Left ventricle myocardium inferior (tissue), 1 donor: ENCODE measurements at places on chromosomes 13 and 19.

- DNase-seq, result no peak
Measured at GRCh38 chr13:49407068-49407467, 36.8 kb downstream of the CAB39L start.

DNA sequence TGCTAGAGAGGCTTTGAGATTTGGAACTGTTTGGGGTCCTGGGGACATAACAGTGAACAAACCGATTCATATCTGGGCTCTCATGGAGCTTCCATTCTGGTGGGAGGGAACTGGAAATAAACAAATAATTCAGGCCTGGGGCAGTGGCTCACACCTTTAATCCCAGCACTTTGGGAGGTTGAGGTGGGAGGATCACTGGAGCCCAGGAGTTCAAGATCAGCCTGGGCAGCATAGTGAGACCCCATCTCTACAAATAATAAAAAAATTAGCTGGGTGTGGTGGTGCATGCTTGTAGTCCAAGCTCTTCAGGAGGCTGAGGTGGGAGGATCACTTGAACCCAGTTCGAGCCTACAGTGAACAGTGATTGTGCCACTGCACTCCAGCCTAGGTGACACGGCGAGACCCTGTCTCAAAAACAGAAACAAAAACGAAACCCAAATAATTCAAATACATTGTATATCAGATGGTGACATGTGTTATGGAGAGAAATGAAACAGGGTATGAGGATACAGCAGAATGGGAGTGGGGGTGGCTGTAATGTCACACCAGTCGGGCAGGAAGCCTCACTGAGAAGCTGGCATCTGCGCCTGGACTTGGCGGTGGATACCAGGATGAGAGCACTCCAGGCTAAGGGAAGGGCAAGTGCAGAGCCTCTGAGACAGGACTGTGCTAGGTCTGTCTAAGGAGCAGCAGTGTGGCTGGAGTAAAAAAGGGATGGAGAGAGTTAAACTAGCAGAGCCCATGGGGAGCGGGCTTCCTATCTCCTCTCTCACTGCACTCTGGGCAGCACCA is 131.1 kb upstream of the ZNF536 start:
- DNase-seq, result no peak

DNA sequence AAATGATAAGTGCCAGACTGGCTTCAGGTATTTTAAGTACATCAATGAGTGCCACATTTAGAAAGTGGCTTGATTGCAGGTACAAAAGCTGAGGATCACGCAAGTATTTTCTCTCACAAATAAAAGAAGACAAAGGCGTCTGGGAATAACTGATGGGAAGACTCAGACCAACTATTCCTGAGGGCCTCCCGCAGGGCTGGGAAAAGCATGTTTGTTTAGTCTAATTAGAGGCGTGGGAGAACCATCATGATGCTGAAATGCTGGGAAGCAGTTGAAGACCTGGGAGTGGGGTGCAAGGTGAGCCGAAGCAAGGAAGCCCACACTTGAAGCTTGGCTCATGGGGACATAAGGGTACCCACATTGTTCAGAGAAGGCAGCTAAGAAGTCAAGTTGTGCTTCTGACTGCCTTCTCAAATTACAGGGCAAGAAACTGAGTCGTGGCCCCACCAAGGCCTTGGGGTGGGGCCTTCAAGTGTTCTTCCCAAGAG is 536.0 kb downstream of the MYO16 start:
- DNase-seq, result no peak

DNA sequence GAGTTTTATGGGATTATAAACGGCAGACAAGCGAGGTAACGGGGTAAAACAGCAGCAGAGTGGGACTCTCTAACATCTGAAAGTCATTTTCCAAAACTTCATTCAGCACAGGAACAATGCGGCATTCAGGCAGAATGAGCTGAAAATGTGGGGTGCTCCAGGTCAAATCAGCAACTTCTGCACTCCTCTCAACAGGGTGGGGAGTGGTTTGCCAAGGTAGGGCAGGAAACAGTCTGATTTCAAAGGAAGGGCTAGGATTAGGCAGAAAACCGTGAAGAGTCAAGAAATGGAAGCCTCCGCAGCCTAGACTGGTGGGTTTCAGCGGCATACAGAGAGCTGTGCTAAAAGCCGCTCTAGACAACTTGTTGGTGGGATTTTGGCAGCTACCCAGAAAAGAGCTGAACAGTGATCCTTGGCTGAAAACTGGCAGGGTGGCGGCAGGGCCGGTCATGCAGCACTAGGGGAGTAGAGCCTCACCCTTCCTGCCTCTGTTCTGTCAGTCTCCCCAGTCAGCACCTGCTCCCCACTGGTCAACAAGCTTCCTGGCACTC is 154.2 kb upstream of the KLF12 start:
- peak; percentile 26 for DNase-seq

GRCh38 chr13:72514146-72514545 is 213.3 kb downstream of the MZT1 start:
- no peak for DNase-seq

GRCh38 chr19:1284293-1284978 is 1.2 kb upstream of the EFNA2 start:
- DNase-seq, result no peak

DNA sequence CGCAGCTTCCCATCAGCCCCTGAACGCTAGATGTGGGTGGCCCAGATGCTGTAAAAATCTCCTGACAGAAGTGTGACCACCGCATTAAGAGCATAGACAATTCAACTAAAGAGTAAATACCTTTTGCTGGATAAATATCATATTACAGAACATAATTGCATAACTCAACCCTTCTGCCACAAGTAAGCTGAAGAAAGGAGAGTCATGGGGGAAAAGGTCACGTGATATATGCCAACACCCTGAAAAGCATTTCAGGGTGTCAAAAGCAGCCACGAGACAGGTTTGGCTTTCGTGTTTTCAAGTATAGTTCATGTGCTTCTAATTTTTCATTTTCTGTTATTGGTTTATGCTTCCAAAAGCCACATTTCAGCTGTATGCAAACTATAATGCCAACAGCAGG is 71.3 kb downstream of the LHFPL6 start:
- no peak for DNase-seq

DNA sequence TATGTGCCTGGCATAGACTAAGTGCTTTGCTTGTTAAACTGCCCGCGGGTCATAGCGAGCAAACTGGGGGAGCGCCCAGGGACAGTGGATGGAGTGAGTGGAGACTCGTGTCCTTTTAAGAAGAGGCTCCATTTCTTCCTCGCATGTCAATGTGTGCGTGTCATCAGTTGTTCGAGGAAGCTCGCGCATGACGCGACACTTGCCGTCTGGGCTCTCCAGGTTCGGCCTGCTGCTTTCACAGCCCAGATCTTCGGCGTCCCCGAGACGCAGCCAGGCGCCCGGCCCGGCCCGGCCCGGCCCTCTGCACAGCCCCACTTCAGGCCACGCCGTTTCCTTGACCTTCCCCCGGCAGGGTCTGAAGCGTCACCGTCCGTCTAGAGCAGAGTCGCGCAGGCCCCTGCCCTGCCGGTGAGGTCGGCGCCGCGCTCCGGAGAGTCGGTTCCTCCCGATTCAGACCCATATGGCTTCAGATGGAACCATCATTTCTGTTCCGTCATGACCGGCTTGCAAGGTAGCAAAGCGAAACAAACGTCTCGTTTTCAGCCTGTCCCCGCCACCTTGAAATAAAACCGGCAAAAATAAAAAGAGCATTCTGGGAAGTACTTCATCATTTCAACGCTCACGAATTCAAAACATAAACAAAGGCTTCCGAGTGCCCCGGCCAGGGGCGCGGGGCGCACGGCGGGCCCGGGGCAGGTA is 599 bp upstream of the ARHGEF7 start:
- DNase-seq, result peak; percentile 58

- no peak for DNase-seq
Measured at GRCh38 chr19:1122972-1123363, 19.2 kb downstream of the GPX4 start.

DNA sequence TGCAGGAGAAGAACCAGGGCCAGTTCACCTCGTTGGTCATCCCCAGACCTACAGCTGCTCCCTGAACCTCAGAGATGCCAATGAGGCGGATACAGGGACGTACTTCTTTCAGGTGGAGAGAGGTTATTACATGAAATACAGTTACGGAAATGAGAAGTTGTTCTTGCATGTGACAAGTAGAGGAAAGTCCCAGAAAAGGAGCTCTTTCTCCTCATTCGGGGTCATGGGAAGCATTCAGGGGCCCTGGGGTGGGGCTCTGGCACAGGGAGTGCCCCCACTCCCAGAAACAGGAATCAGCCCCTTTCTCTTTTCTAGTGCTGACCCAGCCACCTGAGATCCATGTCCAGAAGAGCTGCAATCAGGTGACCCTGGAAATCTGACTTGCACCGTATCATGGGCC is 4.5 kb upstream of the SIGLEC9 start:
- DNase-seq, result no peak

DNA sequence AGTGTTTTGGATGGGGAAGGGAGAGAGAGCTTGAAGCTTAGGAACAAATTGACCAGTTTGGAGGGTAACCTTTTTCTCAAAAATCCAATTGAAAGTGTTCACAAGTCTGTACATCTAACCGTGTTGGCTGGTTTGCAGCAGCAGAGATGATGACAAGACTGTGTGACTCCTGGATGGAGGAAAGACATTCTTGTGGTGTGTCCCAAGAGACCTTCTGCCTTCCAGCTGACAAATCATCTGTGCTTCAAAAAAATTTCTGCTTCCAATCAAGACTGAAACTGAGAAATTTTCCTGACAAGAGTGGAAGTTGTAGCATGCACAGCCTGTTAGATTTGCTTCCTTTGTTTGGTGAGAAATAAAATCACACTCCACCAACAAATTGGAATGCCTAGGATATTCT is 56.2 kb downstream of the LACC1 start:
- no peak for DNase-seq
